NCI-H1092 (cell line): ENCODE measurements at places on chromosomes 12 and 14.

DNA sequence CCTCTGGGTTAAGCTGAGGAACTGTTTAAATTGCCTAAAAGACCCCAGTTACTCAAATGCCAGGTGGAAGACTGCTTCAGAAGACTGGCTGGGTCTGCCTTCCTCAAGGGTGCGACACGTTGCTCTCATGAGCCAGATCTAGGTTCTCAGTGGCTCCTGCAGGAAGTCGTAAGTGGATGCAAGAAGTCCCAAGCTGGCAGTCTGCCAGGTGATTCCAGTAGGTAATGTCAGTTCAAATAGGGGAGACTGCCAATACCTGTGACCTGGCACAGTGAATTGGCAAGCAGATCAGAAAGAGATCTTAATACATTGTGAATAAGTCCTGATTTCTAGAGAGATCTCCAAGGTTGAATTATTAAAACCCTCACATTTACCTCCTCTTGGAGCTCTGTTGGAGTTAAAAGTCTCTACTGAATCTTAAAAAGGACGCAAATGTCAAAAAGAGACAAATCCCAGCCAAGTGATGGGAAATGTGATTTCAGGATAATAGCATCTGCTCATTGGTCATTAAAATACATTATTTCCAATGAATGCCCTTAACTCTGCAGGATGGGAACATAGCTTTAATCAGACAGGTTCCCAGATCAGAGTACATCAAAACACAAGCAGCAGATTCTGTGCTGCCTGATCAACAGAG is 98.8 kb upstream of the FRMD6 start:
- peak; percentile 53 for DNase-seq

DNA sequence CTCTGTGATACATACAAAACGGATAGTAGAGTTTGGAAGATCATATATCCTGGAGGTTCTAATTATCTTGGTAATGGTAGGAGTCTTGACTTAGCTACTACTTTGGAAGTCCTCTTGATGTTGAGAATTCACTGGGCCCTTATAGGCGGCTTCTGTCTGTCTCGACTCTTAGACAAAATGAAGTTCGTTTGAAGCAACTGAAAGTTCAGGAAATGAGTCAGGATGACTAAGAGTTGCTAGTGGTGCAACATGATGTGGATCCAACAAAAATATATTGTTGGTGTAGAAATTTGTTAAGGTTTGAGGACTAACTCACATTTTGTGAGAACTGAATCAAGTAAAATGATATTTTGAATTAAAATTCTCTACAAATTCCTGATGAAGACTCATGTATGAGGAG is 272.7 kb downstream of the AEBP2 start:
- no peak for DNase-seq

DNA sequence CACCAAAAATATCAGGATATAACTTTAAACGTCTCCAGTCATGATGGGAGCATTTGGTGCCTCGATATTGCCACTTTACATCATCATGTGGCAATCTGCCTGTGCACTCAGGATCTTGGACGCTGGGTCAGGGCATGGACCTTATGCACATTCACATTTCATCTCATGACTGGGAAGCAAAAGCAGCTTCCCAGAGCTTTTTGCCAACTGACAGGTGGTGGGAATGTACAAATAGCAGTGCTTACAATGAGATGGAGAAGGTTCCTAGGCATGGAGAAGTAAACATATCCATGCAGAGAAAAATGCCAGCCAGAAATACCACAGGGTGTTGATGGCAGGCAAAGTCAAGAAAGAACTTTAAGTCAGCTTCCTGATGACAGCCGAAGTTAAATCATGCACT is 30.3 kb downstream of the EFCAB11 start:
- DNase-seq, result no peak

DNA sequence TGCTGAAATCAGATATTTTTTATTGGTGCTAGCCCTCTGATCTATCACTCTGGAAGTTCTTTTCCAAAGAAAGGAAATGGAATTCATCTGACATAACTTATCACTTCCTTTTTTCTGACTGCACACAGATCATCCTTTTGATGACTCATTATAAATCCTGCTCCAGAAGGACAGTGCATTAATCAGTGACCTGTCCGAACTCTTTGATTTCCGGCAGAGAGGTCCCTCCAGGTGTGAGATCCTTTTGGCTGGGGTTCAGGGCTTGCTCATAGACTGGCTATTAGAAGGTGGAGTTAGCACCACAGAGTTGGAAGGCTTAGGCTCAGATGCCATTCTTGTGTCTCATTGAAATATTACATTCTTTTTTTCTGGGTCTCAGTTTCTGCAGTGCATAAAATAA is 328.2 kb downstream of the ZFP36L1 start:
- no peak for DNase-seq

DNA sequence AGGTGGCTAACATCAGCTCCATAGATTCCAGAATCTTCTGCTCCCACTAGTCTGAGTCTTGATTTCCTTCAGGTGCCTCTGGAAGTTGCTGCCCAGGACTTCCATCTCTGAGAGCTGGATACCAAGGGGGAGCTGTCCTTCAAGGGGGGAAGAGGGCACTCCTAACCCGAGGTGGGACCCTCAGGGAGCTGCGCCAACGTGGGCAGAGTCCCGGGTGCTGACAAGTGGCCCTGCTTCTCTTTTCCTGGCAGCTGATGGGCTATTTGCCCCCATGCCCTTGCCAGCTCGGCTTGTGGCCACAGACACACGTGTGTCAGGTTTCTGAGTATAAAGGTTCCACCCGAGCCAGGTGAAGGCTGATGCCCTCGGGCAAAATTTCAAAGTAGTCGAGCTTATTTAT is 272.5 kb downstream of the TTC8 start:
- no peak for DNase-seq

DNA sequence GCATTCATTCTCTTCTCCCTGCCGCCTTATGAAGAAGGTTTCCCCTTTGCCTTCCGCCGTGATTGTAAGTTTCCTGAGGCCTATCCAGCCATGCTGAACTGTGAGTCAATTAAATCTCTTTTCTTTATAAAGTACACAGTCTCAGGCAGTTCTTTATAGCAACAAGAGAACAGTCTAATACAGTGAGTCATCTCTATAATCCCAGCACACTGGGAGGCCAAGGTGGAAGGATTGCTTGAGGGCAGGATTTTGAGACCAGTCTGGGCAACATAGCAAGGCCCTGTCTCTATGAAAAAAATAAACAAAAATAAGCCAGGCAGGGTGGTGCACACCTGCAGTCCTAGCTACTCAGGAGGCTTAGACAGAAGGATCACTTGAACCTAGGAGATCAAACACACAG is 259.9 kb downstream of the CEP128 start:
- DNase-seq, result no peak

DNA sequence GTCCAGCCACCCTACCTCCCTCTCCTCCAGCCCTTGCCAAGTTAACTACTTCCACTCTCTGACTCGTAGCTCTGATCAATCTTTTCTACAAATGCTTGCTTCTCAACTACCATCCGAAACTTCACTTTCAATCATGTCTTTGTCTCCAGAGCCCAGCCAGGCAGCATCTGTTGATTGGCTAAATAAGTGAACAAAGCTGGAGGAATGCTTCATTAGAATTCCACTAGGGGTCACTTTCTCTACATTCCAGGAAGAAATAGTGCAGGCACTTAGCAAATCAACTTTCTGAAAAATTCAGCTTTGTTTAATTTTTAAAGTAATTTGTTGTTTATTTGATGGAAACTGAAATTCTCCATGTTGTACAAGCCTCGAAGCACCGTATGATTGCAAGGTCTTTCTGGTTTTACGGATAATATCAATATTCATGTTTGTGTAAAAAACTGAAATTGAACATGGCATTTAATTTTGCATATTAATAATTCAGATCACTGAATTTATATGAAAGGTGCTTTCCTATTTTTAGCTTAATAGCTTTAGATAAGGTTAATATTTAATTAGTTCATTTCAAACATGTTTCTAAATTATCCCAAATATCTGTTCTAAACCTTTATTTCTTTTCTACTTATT is 32.4 kb upstream of the HELB start:
- DNase-seq, result no peak

- no peak for DNase-seq
These were observed 333.6 kb upstream of the PRICKLE1 start for GRCh38 chr12:42923156-42923555.

- no peak for DNase-seq
These were observed 69.7 kb downstream of the CIT start for GRCh38 chr12:119807380-119807779.

DNA sequence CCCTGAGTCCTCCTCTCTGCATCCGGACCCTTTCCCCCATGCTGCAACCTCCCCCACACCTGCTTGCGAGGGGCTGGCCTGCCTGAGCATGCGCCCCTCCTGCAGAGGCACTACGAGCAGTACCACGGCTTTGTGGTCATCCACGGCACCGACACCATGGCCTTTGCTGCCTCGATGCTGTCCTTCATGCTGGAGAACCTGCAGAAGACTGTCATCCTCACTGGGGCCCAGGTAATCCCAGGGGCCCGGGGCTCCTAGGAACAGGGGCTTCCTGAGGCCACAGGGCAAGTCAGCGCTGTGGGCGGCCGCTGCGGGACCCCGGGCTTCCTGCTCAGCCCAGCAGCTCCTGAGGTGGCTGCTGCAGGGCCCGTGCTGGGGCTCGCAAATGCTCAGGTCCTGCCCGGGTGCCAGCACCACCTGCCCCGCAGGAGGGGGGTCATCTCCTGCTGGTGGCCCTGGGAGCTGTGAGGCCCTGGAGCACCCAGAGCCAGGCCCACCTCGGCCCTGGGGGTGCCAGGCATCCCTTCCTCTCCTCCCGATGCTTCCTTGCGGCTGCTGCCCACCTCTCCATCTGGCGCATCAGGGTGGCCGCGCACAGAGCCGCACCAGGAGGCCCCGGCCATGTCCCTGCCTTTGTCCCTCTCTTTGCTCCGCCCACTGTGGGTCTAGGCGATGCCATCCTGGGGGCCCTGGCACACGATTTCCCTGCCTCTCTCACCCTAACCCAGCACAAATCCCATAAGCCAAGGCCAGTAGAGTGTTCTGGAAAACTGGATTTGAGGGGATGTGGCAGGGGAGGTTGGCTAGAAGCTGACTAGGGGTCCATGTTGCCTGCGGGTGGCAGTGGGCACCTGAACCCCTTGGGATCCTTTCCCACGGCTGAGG is 10.2 kb downstream of the ASPG start:
- DNase-seq, result no peak

DNA sequence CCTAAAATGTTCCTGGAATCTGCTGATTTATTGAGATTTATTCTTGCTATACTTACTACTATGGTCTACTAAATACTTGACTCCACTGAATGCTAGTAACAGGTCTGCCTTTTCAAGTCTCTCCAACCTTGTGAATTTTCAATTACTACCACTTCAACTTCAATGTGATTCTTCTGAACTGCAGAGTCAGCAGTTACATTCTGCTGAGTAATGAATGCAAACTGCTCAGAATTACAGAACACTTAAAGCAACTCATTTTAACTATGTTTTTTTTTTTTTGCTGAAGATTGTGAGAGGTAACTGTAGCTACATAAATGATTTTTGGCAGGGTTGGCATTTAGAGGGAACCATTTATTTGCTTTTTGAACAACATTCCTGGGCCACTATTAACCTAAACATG is 41.8 kb downstream of the ARF6 start:
- DNase-seq, result no peak

- DNase-seq, result no peak
These were observed 291.2 kb upstream of the SOX5 start for GRCh38 chr12:24240707-24241106.

DNA sequence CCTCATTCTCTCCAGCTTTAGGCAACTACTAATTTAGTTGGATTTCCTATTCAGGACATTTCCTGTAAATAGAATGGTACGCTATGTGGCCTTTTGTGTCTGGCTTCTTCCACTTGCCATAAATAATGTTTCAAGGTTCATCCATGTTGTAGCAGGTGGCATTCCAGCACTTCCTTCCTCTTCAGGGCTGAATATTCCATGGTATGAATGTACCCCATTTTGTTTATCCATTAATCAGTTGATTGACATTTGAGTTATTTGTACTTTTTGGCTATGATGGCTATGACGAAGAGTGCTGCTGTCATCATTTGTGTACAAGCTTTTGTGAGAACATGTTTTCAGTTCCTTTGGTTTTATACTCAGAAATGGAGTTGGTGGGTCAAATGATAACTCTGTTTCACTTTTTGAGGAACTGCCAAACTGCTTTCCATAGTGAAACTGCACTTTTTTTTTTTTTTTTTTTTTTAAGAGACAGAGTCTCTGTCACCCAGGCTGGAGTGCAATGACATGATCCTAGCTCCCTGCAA is 6.5 kb upstream of the CDK2AP1 start:
- no peak for DNase-seq

DNA sequence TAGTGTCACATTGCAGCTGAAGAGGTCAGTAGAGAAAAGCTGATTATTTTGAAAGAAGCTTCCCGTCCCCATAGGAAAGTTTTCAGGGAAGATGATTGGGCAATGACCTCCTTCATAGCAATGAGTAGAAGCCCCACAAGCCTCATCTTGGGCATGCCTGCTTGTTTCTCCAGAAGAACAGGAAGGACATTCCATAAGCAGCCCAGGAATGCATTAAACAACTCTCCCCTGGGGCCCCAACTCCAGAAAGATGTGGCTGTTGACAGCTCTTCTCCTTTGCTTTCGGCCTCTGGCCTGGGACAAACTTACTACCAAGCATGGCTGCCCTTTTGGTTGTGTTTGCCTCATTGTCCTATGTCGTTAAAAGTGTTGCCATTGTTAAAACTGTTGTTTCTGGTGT is 5.7 kb upstream of the VDR start:
- DNase-seq, result no peak

DNA sequence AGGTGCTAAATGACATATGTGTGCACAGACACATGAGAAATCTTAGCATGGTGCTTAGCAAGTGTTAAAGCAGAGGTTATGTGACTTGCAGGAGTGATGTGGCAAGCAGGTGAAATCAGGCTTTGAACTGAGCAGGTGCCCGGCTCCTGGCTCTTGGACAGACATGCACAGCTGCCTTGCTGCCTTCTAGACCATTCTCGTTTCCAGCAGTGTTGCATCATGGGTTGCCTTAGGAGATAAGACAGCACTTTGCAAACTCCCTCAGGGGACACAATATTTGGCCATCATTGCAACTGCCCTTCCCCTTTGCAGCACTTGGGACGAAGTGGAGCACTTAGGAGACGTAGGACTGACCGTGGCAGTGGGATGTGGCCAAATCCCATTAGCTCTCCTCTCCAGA is 17.2 kb upstream of the GSC start:
- no peak for DNase-seq
